ENCODE measurements at places on chromosomes 1 and 21.

GRCh38 chr1:1788136-1788535 is 9.9 kb upstream of the NADK start:
- no peak for DNase-seq

DNA sequence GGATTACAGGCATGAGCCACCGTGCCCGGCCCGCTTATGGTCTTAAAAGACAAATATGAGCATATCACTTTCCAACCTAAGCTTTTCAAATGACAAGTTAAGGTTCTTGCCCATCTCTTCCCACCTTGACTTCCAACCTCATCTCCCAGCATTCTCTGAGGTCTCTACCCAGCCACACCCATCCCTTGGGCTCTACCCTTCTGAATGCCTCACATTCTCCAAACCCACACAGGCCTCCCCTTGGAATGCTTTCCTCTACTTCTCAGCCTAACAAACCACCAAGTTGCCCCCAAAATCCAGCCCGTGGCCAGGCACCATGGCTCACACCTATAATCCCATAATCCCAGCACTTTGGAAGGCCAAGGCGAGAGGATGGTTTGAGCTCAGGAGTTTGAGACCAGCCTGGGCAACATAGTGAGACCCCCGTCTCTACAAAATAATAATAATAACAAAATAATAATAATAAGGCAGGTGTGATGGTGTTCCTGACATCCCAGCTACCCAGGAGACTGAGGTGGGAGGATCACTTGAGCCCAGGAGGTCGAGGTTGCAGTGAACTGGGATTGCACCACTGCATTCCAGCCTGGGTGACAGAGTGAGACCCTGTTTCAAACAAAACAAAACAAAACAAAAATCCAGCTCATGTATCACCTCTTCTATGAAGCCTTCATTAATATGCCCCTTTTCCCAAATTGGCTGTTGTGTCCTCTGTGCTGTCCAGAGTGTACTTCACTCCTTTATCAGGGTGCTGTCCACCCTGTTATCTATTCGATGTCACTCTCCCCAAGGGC is 11.2 kb downstream of the DCST2 start:
- DNase-seq: no peak

DNA sequence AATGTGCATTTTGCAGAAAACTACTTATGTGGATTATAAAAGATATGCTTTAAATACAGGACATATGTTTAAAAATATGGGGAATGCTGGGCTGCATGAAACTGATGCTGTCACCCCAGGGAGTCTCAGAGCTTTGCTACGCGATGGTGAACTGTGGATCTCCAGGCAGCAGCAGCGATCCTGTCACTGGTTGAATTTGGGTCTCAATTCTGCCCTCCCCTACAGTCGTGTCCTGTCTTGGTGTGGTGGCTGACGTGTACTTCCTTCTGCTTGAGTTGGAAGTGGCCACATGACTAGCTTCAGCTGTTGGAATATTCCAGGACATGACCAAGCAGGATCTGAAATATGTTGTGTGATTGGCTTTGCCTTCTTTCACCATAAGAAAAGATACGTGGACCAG is 222.9 kb upstream of the AJAP1 start:
- no peak for DNase-seq

- no peak for DNase-seq
These were observed 72.8 kb upstream of the FGGY start for GRCh38 chr1:59223989-59224634.

- no peak for DNase-seq
These were observed 55.6 kb upstream of the ACTRT2 start for GRCh38 chr1:2965676-2966075.

GRCh38 chr1:234270581-234271242 is 102.5 kb upstream of the COA6 start:
- no peak for DNase-seq

GRCh38 chr1:80882553-80882952 is 918.2 kb upstream of the ADGRL2 start:
- no peak for DNase-seq

Measured in activated T-cell treated with anti-CD3 and anti-CD28 coated beads for 1 hour (primary cell).